ENCODE measurements at places on chromosomes 1 and 21.

DNA sequence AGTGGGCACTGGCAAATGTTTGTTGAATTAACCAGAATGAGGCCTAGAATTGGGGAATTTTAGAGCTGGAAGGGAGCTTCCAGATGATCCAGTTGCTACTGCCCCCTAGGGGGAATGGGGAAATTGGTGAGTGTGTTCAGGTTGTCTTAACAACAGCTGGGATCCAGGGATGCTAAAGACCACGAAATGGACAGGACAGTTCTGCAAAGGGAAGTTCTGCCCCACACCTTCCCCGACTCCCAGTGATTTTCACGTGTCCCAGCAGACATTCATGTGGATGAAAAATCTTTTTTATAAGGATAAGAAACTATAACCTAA lies 33.9 kb downstream of the TRIM62 start:
- H3K4me1 ChIP-seq: peaks cover 51% of the 10 kb centered on the region
- DNase-seq: no peak
- no peak overlapping the region for H3K27ac ChIP-seq
- no peaks in the 10 kb centered on the region for H3K36me3 ChIP-seq
- no peaks in the 10 kb centered on the region for H3K27me3 ChIP-seq

DNA sequence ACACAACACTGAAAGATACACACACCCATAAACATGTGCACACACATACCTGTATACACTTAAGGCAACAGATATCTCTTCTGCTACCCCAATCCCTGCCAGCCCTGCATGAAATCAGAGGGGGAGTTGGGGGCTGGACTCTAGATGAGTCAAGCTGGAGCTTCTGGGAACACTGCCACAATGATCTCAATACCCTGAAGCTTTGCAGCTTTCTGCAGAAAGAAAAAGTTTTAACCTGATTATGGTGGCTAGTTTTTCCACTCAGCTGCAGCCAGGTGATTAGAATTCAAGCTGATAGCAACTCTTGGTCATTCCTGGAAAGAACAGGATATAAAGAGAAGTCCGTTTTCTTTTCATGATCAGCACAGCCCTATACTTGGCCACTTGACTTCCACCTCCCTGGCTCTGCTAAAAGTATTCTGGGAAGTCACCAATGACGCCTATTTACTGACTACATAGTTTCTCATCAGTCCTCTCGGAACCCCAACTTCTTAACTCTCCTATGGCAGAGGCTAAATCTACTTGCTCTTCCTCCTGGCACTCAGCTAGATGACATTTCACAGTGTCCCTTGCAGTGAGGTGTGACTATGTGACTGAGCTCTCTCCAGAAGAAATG lies 20.7 kb upstream of the DNASE2B start:
- no peaks in the 10 kb centered on the region for H3K36me3 ChIP-seq
- H3K4me3 ChIP-seq: no peak overlapping the region
- no peak for DNase-seq
- H3K27me3 ChIP-seq: no peaks in the 10 kb centered on the region
- H3K4me1 ChIP-seq: peaks cover 13% of the 10 kb centered on the region

- no peak for DNase-seq
- peaks cover 14% of the 10 kb centered on the region for H3K4me1 ChIP-seq
- peaks cover 5% of the 10 kb centered on the region for H3K36me3 ChIP-seq
- no peaks in the 10 kb centered on the region for H3K27me3 ChIP-seq
Measured at GRCh38 chr1:54222711-54223110, 22.7 kb downstream of the MRPL37 start.

- no peak for DNase-seq
- no peaks in the 10 kb centered on the region for H3K36me3 ChIP-seq
- no peaks in the 10 kb centered on the region for H3K27me3 ChIP-seq
- H3K4me3 ChIP-seq: no peak overlapping the region
Measured at GRCh38 chr1:17861685-17862084, 106.6 kb downstream of the ACTL8 start.
